NCI-H1436 treated with DMSO at 0.1 percent for 48 hours (cell line): ENCODE measurements at places on chromosomes 12 and 14.

DNA sequence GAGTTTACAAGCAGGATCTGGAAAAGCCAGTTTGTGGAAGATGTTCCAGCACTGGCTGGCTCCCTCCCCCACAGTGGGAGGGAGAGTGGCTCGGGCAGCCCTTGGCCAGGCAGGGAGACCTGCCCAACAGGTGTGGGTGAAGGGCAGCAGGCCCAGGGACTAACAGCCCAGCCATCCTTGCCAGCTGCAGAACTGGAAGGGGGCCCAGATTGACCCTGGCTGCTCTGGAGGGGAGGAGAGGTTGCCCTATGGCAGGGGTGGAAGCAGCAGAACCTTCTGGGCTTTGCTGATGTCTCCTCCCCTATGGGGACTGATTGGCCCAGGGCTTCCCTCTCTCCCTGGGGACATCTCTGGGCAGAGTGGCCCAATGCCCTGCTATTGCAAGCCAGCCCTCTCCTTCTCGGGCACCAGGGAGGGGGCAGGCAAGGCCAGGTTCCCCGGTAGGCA lies 20.5 kb downstream of the IRF2BPL start:
- DNase-seq, result no peak

DNA sequence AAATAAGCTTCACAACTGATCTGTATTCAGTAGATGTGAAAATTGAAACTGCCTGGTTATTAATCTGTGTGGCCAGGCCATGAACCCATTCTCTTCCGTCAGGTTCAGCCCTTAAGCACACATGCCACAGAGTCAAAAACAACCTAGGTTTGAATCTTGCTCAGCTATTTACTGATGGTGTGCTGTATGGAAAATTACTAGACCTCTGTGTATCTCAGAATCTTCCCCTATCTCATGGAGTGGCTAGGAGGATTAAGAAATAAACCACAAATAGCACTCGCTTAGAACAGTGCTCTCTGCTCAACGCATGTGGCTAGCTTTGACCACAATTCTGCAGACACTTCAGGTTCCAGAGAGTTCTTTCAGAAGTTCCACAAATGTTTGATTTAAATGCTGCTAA lies 240.7 kb upstream of the PLEKHG7 start:
- no peak for DNase-seq

- DNase-seq, result no peak
Measured at GRCh38 chr14:37991027-37991426, 216.7 kb upstream of the SSTR1 start.

- DNase-seq, result no peak
Measured at GRCh38 chr12:6914246-6914946, at the start of gene ENO2. Gene ENO2, plus strand, starts transcription at chr12:6914580. Its CDS starts 1,253 bp downstream, at chr12:6915833.

- no peak for DNase-seq
Measured at GRCh38 chr14:101025696-101026095, 122.2 kb upstream of the RTL1 start.

DNA sequence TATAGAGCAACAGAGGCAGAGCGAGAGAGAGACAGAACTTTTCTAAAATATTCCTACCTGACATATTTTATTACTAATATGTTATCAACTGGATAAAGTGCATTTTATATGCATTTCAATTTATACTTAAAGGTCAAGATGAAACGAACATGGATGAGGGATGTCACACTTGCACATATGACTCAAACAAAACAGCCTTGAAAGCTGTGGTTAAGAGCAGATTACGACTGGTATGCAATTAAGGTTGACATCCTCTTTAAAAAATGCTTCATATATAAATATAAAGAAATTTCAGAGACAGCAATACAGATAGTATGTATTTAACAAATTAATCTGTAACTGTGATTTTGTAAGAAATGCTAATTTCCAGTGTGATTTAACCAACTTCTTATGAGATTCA lies 52.5 kb downstream of the LMO3 start:
- DNase-seq, result no peak

DNA sequence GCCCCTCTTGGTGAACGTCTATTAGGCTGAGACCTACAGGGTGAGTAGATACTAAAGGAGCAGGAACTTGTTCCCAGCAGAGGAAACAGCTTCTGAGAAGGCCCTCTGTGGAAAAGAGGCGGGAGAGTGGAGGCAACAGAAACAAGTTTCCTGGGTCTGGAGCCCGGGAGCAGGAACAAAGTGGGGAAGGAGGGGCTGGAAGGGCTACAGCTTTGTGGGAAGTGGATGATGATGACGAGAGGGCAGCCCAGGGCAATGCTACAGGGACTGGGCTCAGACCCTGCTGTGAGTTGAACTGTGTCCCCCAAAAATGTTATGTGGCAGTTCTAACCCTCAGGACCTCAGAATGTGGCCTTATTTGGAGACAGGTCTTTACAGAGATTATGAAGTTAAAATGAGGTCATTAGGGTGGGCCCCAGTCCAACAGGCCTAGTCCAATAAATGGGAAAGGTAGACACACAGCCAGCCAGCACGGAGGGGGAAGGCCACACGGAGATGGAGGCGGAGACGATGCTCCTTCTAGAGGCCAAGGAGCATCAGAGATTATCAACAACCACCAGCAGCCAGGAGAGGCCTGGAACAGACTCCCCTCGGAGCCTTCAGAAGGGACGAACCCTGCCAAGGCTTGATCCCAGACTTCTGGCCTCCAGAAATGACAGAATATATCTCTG lies 14.3 kb downstream of the CAMKK2 start:
- DNase-seq, result no peak

DNA sequence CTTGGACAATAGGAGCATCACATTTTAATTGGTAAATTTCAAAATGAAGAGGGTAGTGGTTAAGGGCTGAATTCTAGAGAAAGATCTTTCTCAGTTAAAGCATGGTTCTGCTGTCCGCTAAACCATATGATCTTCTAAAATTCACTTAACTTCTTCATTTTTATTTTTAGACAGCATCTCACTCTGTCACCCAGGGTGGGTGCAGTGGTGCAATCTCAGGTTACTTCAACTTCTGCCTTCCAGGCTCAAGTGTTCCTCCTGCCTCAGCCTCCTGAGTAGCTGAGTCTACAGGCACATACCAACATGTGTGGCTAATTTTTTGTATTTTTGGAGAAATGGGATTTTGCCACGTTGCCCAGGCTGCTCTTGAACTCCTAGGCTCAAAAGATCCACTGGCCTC lies 226.7 kb upstream of the ABCD2 start:
- no peak for DNase-seq

GRCh38 chr12:42056130-42056529 lies 88.5 kb downstream of the GXYLT1 start:
- no peak for DNase-seq

DNA sequence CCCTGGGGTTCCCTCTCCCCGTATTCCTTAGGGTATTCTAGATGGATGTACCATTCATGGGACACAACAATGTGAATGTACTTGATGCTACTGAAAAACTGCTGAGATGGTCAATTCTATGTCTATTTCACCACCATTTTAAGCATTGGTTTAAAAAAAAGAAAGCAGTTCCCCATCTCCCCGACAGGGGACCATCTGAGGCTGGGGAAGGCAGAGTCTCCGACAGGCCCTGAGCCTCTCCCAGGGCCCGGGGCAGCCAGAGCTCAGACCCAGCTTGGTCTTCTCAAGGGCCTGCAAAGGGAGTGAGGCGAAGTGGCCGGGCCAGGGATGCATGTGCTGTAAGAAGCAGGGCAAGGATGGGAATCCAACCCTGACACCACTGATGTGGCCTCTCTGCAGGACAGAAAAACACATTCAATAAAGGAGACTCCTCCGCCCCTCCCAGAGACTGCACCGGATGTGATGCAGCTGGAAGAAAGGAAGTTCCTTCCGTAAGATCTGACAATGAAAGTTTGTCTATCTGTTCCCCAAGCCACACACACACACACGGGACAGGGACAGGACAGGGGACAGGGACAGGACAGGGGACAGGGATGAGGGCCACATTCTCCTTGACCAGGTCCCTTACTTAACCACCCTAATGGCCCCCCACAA lies 234.1 kb downstream of the BCL11B start:
- no peak for DNase-seq

DNA sequence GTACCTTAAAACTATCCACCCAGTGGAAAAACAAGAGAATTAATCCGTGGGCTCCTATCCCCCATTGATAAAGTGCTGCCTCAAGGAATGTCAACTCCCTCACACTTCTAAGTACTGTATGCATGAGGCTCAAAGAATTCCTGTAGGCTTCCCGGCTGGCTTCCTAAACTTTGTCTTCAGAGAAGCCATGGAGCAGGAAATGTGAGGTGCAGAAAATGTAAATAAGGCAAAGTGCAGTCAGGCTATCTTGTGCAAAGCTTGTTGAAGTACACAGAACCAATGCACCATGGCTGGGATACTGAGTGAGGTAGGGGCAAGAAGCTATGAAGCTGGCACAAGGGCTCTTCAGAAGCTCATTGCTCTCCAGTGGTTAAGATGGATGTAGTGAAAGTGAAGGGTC lies 611.0 kb downstream of the FSCB start:
- no peak for DNase-seq

- DNase-seq, result no peak
Measured at GRCh38 chr12:7948589-7949260, 12.7 kb upstream of the SLC2A3 start.

DNA sequence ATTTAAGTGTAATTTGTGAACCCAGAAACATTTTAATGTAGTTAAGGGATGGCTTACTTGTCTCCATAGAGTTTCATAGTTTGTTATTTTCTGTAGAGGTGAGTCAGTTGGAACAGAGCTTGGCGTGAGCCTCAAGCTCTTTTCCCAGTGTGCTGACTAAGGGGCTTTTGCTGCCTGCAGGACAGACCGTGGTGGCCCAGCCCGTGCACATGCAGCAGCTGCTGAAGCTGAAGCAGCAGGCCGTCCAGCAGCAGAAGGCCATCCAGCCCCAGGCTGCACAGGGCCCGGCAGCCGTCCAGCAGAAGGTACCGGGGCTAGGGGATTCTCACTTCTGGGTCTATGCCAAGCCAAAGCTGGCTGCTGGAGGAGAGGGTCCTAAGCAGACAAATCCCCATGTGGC lies 76.9 kb downstream of the DDX51 start:
- DNase-seq, result no peak

DNA sequence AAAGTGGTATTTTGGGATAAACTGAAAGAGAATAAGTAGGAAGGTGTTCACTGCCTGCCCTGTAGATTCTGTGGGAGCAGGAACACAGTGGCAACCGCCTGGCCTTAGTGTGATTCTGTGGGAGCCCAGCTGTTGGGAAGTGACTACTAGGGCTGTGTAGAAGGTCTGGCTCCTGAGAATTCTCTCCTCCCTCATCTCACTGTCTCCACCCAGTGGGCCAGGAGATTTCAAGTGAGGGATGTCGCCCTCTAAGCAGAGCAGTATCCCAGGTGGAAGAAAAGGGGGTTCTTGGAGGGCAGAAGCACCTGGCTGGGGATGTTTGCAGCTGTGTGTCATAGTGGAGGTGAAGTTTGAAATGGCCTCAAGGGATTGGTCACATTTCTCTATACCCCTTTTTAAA lies 113.7 kb downstream of the TBC1D30 start:
- no peak for DNase-seq

GRCh38 chr12:7638064-7638759 lies 27.5 kb downstream of the APOBEC1 start:
- no peak for DNase-seq

DNA sequence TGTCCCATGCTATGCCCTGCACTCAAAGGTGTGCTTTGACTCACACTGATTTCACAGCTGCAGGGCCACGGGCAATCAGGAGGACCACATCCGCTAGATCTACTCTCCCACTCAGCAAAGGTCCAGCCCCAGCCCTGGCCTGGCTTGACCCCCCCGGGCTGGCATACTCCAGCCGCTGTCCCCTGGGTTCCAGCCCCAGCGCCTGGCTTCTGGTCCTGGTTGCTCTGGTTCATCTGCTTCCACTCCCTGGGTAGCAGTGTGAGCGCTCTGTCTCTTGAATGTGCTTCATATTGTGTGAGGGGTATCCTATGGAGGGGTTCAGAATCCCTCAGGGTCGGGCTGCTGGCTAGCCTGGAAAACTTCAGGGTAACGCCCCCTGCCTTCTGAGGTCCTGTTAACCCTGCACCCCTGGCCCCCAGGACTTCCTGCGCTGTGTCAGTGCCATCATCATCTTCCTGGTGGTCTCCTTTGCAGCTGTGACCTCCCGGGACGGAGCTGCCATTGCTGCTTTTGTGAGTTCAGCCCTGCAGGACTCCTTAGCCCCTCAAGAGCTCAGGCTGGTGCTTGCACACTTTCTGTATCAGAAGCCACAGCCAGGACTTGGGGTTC lies 1.9 kb downstream of the CMTM5 start:
- no peak for DNase-seq

- no peak for DNase-seq
Measured at GRCh38 chr12:38664661-38665269, 240.6 kb downstream of the CPNE8 start.

GRCh38 chr14:103281496-103282231 lies 52.4 kb upstream of the EIF5 start:
- no peak for DNase-seq

- no peak for DNase-seq
Measured at GRCh38 chr14:61379639-61380184, 58.3 kb downstream of the PRKCH start.

DNA sequence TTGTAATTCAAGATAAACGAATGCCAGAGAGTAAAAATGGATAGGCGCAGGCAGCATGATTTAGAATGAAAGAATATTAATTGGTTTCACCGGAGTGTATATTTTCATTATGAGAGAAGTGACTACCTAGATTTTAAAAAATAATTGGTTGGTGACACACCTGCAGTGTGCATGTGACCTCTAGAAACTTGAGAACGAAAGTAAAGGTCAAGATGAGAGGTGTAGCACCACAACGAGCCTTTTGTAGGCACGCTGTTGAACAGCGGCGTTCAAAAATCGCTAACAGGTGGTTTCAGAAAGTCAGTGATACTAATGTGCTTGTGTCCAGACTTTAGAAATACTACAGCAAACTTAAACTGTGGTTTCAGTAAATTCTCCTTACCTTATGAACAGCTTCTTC lies 123.8 kb downstream of the NPAS3 start:
- DNase-seq, result no peak

GRCh38 chr12:33330940-33331339 lies 108.7 kb downstream of the SYT10 start:
- no peak for DNase-seq

GRCh38 chr12:95105540-95105939 lies 32.1 kb upstream of the NR2C1 start:
- no peak for DNase-seq

DNA sequence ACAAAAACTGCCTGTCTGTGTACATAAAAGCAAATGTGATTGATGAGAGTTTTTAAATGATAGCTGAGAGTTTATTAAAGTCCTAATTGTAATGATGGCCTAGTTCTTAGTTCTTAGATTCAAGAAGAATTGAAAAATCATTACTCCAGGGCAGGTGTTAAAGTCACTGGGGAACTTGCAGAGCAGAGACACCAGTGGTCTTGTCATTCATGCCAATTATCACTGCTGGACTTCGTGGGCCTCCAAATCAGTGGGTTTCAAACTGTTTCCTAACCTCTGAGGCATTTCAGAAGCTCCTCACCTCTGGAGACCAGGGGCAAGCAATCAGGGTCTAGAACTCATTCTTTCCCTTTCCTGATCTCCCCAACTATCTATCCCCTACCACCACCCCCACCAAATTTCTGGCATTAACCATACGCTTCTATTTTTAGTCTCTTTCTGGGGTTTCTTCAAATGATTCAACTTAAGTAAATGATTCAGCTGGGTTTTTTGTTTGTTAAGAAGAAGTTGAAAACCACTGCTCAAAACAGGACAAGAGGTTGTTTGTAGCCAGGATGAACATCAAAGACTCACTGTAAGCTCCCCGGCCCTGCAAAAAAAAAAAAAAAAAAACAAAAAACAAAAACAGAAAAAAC lies 80.1 kb downstream of the CEP83 start:
- DNase-seq, result no peak
